Activated CD8-positive, alpha-beta memory T cell treated with anti-CD3 and anti-CD28 coated beads for 1 hour (primary cell): ENCODE measurements at places on chromosomes 7 and 10.

DNA sequence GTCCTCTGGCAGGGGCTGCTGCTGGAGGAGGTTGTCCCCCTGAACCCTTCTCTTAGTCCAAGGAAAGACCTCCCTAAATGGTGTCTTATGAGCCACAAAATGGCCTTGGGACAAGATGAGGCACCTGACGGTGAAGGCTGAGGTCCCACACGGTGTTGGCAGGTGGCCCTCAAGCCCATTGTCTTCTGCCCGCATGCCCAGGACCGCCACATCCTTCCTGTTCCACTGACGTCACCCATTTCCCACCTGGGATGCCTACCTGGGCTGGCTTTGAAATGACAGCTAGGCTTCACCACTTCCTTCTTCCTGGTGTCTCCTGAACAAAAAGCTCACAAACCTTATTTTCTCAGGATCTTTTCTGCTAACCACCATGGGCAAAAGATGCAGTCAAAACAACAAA lies 2.1 kb upstream of the DMBT1 start:
- no peak for DNase-seq

DNA sequence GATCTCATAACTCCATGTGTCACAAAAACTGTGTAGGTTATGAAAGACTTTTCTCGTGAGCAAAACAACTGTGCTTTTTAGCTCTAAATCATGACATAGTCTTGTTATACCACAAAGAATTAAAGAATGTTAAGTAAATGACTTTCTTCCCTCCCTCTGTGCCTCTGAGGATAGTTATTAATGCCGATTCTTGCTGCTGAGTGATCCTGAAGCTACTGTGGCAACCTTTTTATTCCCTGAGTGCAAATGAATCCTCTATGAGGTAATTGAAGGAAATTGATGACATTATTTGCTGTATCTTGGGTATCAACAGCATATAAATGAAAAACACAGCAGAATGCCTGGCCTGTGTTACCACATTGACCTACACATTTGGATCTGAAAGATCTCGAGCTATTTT lies 142.2 kb upstream of the HDAC9 start:
- no peak for DNase-seq

DNA sequence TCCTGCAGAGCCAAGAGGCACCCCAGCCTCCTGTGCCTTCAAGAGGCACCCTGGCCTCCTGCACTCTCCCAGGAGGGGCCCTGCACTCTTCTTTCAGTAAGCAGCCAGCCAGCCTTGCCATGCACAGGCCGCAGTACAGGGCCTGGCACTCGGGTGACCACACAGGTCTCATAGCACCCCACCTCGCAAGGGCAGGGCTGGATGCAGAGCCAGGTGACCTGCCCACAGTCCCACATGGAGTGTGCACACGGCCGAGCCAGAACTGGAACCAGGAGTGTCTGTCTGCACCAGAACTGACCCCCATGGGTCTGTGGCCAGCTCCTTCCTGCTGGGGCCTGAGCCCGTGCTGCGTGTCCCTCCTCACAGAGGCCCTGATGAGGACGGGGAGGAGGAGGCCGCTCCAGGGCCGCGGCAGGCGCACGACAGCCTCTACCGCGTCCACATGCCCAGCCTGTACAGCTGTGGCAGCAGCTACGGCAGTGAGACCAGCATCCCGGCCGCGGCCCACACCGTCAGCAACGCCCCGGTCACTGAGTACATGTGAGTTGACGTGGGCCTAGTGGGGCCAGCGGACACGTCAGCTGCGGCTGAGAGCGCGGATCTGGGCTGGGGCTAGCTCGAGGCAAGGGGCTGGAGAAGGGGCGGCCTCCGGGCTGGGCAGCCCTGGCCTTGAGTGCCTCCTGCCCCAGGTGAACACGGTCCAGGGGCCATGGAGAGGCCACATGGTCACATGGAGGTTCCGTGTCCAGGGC lies 26.3 kb downstream of the TTYH3 start:
- no peak for DNase-seq

- no peak for DNase-seq
Measured at GRCh38 chr10:63255316-63255715, 122.2 kb downstream of the NRBF2 start.

DNA sequence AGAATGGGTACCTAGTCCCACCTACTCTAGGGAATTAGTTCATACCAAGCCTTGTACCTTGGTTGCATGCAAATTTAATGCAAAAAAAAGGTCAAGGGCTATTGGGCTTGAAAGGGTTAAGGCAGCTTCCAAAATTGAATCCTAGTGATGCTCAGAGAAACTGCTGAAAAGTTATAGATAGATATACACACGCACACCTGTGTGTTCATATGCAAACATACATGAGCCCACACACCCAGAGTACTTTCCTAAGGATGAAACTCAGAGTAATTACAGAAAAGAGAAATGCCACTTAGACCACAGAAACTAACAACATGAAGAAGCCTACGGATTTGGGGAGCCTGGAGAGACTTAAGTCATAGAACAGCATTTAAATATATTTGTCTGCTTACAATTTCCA lies 1.5 kb downstream of the SLC25A13 start:
- DNase-seq = no peak

GRCh38 chr10:80177781-80178636 lies 27.3 kb downstream of the ANXA11 start:
- no peak for DNase-seq

DNA sequence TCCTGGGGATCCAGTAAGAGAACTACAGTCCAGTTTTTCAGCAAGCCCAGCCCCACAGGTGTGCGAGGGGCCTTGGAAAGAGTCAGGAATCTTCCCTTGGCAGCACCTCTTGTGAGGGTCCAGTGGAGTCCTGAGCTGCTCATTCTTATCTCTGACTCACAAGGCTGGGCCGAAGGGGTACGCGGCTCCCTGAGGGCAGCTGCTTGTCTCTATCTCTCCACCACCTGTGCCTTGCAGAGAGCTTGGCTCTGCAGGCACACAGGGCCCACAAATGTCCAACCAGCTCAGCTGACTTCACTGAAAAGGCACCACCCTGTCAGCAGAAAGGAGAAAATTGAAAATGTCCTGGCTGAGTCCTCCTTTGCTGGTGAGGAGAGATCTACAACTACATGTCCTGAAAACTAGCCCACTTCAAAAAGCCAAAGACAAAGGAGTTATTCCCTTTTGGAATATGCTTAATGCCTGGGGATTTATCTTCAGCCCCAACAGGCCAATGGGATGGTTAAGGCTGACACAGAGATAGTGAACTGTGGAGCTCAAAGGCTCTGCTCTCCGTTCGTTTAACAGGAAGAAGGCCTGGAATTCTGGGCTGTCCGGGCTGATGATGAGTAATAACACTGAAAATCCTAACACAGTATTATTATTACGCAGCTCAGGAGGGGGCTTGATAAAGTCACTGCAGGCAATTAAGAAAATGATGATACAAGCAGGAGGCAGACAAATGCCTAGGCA lies 23.4 kb downstream of the UROS start:
- no peak for DNase-seq
